Activated T-helper 1 cell treated with anti-CD3 and anti-CD28 coated beads, Interleukin-12 subunit alpha, Interleukin-12 subunit beta, Interleukin-2, Interleukin-4 antibody, amounts not matched to agents 30 ng/mL and 10 ng/mL and 1 ng/mL, durations not matched to agents 14 hours and 24 hours and 36 hours (primary cell): ENCODE measurements at places on chromosomes 16 and 17. TPM values are rescaled to one million over a fixed set of nuclear protein-coding genes. Genes with fewer than 3 reads are reported as not detected.

GRCh38 chr16:49754495-49755312 lies 101.2 kb downstream of the ZNF423 start:
- no peak overlapping the region for H3K4me3 ChIP-seq
- no peak overlapping the region for H3K27ac ChIP-seq
- no peaks in the 10 kb centered on the region for H3K36me3 ChIP-seq

GRCh38 chr16:23570992-23571632 lies 13.6 kb downstream of the UBFD1 start:
- no peak for DNase-seq
- H3K36me3 ChIP-seq: peaks cover 37% of the 10 kb centered on the region
- H3K4me1 ChIP-seq: no peaks in the 10 kb centered on the region

- H3K36me3 ChIP-seq: peaks cover 14% of the 10 kb centered on the region
- no peaks in the 10 kb centered on the region for H3K27me3 ChIP-seq
- H3K4me1 ChIP-seq: peaks cover 26% of the 10 kb centered on the region
- peak overlapping the region; percentile 91 for H3K4me3 ChIP-seq
- no peak for DNase-seq
- peak overlapping the region; percentile 86 for H3K27ac ChIP-seq
Observed at GRCh38 chr16:2009164-2009711, 383 bp downstream of the ZNF598 start.

- no peak overlapping the region for H3K27ac ChIP-seq
- no peak for DNase-seq
- peaks cover 2% of the 10 kb centered on the region for H3K27me3 ChIP-seq
- no peaks in the 10 kb centered on the region for H3K4me1 ChIP-seq
- no peak overlapping the region for H3K4me3 ChIP-seq
Observed at GRCh38 chr17:39104046-39104445, 47.4 kb downstream of the PLXDC1 start.

DNA sequence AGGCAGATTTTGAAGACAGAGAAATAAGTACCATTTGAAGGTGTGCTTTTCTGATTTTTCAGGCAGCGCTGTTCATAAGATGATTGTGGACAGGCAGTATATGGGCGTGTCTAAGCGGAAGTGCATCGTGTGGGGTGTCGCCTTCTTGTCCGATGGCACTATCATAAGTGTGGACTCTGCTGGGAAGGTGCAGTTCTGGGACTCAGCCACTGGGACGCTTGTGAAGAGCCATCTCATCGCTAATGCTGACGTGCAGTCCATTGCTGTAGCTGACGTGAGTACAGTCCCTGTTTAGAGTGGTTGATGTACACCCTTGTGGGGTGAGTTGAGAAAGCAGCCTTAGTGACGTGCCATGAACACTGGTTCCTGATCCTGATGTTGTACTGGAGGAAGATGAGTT lies 10.7 kb downstream of the UTP4 start:
- H3K4me3 ChIP-seq: no peak overlapping the region
- peak overlapping the region; percentile 41 for H3K27ac ChIP-seq
- no peaks in the 10 kb centered on the region for H3K4me1 ChIP-seq
- H3K36me3 ChIP-seq: peaks cover 58% of the 10 kb centered on the region

ATP2A1 gene
- 2.6 and 3.3 TPM in 2 replicates for total RNA-seq

DNA sequence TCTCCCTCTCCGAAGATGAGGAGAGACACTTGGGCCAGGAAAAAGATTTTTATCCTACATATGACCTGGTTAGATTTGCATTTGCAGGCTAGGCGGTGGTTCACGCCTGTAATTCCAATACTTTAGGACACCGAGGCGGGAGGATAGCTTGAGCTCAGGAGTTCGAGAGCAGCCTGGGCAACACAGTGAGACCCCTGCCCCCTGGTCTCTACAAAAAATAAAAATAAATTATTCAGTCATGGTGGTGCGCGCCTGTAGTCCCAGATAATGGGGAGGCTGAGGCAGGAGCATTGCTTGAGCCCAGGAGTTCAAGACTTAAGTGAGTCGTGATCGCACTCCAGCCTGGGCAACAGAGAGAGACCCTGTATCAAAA lies 7.9 kb upstream of the THAP11 start:
- H3K27me3 ChIP-seq: peaks cover 5% of the 10 kb centered on the region
- peaks cover 11% of the 10 kb centered on the region for H3K36me3 ChIP-seq
- peaks cover 18% of the 10 kb centered on the region for H3K4me1 ChIP-seq
- DNase-seq: no peak
- peak overlapping the region; percentile 94 for H3K4me3 ChIP-seq
- H3K27ac ChIP-seq: no peak overlapping the region

DNA sequence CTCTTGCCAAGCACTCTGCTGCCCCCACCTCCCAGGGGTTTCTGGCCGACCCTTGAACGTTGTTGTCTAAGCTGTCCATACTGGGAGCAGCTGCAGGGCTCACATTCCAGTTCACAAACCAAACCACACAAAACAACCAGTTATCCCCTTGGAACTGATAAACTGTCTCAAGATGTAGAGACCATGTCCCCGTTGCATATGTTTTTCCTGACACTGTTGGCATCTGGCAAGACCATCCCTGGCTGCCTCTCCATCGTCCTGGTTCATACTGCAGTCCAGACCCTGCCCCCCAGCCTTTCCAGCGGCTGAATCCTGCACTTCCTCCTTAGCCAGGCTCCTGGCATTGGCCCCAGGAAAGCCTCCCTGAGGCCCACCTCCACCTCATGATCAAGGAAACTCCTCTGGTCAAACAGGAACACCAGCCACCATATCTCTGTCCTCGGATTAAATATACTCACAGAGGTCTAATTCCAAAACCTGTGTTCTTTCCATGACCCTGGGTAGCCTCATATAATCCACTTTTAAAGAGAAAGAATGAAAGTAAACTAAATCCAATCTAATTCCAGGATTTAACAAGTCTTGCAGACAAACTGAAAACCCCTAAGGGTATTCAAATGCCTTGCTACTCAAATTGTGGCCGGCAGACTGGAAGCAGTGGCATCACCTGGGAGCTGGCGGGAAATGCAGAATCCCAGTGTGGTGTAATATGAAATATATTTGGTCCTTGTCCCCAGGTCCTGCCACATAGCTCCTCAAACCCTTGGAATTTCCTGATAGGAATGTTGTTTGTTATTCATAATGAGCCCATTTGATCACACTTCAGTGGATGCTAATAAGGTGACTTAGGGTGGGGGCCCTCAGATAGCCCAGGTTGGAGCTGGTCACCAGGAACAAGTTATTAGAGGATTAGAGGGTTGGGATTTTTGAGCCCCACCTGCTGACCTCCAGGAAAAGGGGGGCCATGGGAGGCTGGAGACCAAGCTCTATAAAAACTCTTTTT lies 14.2 kb downstream of the GAS7 start:
- no peaks in the 10 kb centered on the region for H3K36me3 ChIP-seq
- H3K4me3 ChIP-seq: no peak overlapping the region
- no peak for DNase-seq
- H3K4me1 ChIP-seq: no peaks in the 10 kb centered on the region
- H3K27ac ChIP-seq: no peak overlapping the region
- H3K27me3 ChIP-seq: peaks cover 2% of the 10 kb centered on the region

GRCh38 chr16:66950971-66951790 lies 9.9 kb upstream of the CES3 start:
- H3K27me3 ChIP-seq: peaks cover 27% of the 10 kb centered on the region
- H3K4me3 ChIP-seq: no peak overlapping the region
- H3K4me1 ChIP-seq: peaks cover 29% of the 10 kb centered on the region

GRCh38 chr17:31200287-31200686 lies 96.8 kb downstream of the OMG start:
- H3K4me3 ChIP-seq: no peak overlapping the region
- H3K4me1 ChIP-seq: no peaks in the 10 kb centered on the region
- H3K36me3 ChIP-seq: no peaks in the 10 kb centered on the region
- H3K27me3 ChIP-seq: no peaks in the 10 kb centered on the region
- no peak for DNase-seq
- no peak overlapping the region for H3K27ac ChIP-seq

GRCh38 chr17:48023400-48024148 lies 14.0 kb downstream of the COPZ2 start:
- H3K4me3 ChIP-seq: peak overlapping the region; percentile 74
- no peak overlapping the region for H3K27ac ChIP-seq
- H3K27me3 ChIP-seq: peaks cover 29% of the 10 kb centered on the region
- no peaks in the 10 kb centered on the region for H3K36me3 ChIP-seq
- peaks cover 27% of the 10 kb centered on the region for H3K4me1 ChIP-seq

GRCh38 chr17:35743626-35744328 lies 9.3 kb downstream of the GAS2L2 start:
- H3K4me1 ChIP-seq: peaks cover 9% of the 10 kb centered on the region
- H3K4me3 ChIP-seq: no peak overlapping the region
- H3K27me3 ChIP-seq: peaks cover 32% of the 10 kb centered on the region
- H3K27ac ChIP-seq: no peak overlapping the region
- H3K36me3 ChIP-seq: no peaks in the 10 kb centered on the region

DNA sequence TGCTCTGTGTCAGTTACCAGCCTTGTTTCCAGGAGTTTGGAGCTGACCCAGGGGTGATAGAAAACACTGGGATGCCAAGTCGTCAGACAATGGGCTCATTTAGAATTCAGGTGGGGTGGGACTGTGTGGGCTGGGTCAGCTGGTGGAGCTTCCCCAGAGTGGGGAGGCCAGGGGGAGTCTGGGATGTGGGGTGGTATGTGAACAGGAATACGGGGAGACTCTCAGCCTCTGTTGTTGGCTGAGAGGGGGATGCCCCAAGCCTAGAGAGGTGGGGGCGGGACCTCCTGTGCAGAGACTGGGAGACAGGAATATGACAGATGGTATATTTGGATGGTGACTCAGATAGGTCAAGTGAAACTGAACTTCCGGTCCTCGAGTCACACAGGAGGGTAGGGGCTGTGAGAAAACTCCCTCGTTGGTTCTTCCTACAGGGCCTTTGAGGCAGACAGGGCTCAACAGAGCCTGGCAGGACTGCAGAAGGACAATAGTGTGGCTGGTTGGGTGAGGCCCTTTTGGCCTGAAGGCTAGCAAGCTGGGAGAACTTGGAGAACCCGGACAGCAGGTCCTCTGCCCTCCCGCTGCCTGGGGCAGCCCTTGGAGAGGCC lies 23.7 kb downstream of the CDH1 start:
- peak; percentile 37 for DNase-seq
- no peaks in the 10 kb centered on the region for H3K27me3 ChIP-seq
- peak overlapping the region; percentile 72 for H3K27ac ChIP-seq
- peaks cover 73% of the 10 kb centered on the region for H3K4me1 ChIP-seq
- peaks cover 9% of the 10 kb centered on the region for H3K36me3 ChIP-seq
- peak overlapping the region; percentile 8 for H3K4me3 ChIP-seq

GRCh38 chr17:75878174-75878998 lies at the start of gene TRIM47:
TRIM47 (minus strand) TSS chr17:75878581; CDS start chr17:75878548, 33 bp downstream.
- peaks cover 16% of the 10 kb centered on the region for H3K27me3 ChIP-seq
- H3K4me1 ChIP-seq: peaks cover 27% of the 10 kb centered on the region
- peak within 1 kb of the TSS; percentile 93 for H3K4me3 ChIP-seq
- H3K36me3 ChIP-seq: peaks cover 2% of the 10 kb centered on the region
- no peak for DNase-seq
- H3K27ac ChIP-seq: peak within 1 kb of the TSS; percentile 95

- H3K4me1 ChIP-seq: peaks cover 6% of the 10 kb centered on the region
- DNase-seq: no peak
- H3K27ac ChIP-seq: no peak overlapping the region
- H3K27me3 ChIP-seq: peaks cover 13% of the 10 kb centered on the region
- peaks cover 1% of the 10 kb centered on the region for H3K36me3 ChIP-seq
- H3K4me3 ChIP-seq: no peak overlapping the region
Observed at GRCh38 chr16:89006036-89006752, 29.2 kb upstream of the CBFA2T3 start.

GRCh38 chr17:2157081-2157480 lies 102.2 kb downstream of the HIC1 start:
- H3K36me3 ChIP-seq: peaks cover 29% of the 10 kb centered on the region
- peaks cover 25% of the 10 kb centered on the region for H3K4me1 ChIP-seq
- DNase-seq: no peak
- H3K27ac ChIP-seq: peak overlapping the region; percentile 1

DNA sequence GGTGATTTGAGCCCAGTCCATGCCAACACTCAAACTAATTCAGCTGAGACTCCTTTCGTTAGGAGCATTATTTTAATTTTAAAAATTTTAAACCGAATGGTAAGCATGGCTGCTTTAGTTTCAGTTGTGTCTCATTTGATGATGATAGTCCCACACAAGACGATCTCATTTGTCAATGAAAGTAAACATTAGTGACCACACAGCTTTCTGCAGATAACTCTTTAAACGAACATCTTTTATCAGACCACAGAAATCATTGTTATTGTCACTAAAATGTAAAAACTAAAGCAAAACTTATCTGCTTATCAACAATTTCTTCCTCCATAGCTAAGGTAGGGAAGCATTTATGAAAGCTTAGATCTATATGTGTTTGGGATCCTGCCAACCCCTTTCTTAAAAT lies 382.2 kb downstream of the ZFHX3 start:
- peak overlapping the region; percentile 99 for H3K4me3 ChIP-seq
- H3K27me3 ChIP-seq: peaks cover 3% of the 10 kb centered on the region
- DNase-seq: no peak
- no peak overlapping the region for H3K27ac ChIP-seq
- peaks cover 2% of the 10 kb centered on the region for H3K36me3 ChIP-seq

PRSS27 gene
- total RNA-seq: 1.7 and 1.8 TPM in 2 replicates

GRCh38 chr17:16493531-16494046 lies 1.6 kb upstream of the LRRC75A start:
- no peaks in the 10 kb centered on the region for H3K4me1 ChIP-seq
- no peak for DNase-seq
- H3K36me3 ChIP-seq: no peaks in the 10 kb centered on the region
- no peak overlapping the region for H3K4me3 ChIP-seq
- no peak overlapping the region for H3K27ac ChIP-seq
- peaks cover 34% of the 10 kb centered on the region for H3K27me3 ChIP-seq

- no peak overlapping the region for H3K4me3 ChIP-seq
- H3K27me3 ChIP-seq: peaks cover 9% of the 10 kb centered on the region
Observed at GRCh38 chr17:63514974-63515373, 8.2 kb upstream of the KCNH6 start.

DNA sequence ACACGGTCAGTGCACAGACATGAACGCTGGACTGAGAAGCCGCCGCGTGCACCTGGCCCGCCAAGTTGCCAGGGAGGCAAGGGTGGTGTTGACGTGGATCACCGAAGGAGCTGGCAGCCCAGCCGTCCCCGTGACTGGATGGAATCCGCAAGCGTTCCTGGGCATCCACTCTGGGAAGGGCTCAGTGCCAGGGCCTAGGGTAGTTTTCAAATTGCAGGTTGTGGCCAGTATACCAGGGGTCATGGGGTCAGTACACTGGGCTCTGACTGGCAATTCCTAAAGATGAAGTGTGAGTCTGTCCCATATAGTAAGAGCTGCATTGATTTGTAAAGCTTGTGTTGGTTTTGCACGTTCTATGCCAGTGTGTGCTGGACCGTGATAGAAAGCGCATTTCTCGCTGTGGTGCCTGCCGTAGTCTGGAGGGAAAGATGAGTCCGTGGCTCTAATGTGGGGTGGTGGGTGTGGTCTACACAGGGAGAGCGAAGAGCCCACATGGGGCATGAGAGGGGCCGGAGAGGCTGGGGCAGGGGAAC lies 21.1 kb upstream of the METRNL start:
- no peak overlapping the region for H3K4me3 ChIP-seq
- H3K27me3 ChIP-seq: peaks cover 7% of the 10 kb centered on the region
- H3K36me3 ChIP-seq: no peaks in the 10 kb centered on the region
- DNase-seq: no peak

GRCh38 chr16:24118126-24118821 lies 137.9 kb upstream of the CACNG3 start:
- H3K36me3 ChIP-seq: peaks cover 15% of the 10 kb centered on the region
- no peaks in the 10 kb centered on the region for H3K4me1 ChIP-seq
- no peak for DNase-seq
- no peaks in the 10 kb centered on the region for H3K27me3 ChIP-seq
- H3K4me3 ChIP-seq: no peak overlapping the region

HCRT gene
- not detected in 2 replicates for total RNA-seq

CDRT15L2 gene
- total RNA-seq: not detected in 2 replicates

AURKB gene
- total RNA-seq: 82.2 and 88.7 TPM in 2 replicates

UTS2R gene
- 0.20 TPM in 1 of 2 replicates, not detected in the other for total RNA-seq

RAC3 gene
- 7.6 and 9.4 TPM in 2 replicates for total RNA-seq

- H3K27me3 ChIP-seq: no peaks in the 10 kb centered on the region
- no peaks in the 10 kb centered on the region for H3K36me3 ChIP-seq
- H3K4me1 ChIP-seq: no peaks in the 10 kb centered on the region
- H3K27ac ChIP-seq: no peak overlapping the region
- H3K4me3 ChIP-seq: no peak overlapping the region
- no peak for DNase-seq
Observed at GRCh38 chr16:54248863-54249710, 37.5 kb downstream of the IRX3 start.
